Colonic mucosa (tissue), 4 donors: ENCODE measurements at places on chromosomes 1 and 21.

GRCh38 chr21:37375866-37376574, 9.4 kb downstream of the DYRK1A start:
- no peaks in the 10 kb centered on the region for H3K36me3 ChIP-seq
- no peak for DNase-seq
- H3K27me3 ChIP-seq, result no peaks in the 10 kb centered on the region
- no peak overlapping the region for H3K27ac ChIP-seq
- no peak overlapping the region for H3K4me3 ChIP-seq
- H3K4me1 ChIP-seq, result peaks cover 12% of the 10 kb centered on the region

DNA sequence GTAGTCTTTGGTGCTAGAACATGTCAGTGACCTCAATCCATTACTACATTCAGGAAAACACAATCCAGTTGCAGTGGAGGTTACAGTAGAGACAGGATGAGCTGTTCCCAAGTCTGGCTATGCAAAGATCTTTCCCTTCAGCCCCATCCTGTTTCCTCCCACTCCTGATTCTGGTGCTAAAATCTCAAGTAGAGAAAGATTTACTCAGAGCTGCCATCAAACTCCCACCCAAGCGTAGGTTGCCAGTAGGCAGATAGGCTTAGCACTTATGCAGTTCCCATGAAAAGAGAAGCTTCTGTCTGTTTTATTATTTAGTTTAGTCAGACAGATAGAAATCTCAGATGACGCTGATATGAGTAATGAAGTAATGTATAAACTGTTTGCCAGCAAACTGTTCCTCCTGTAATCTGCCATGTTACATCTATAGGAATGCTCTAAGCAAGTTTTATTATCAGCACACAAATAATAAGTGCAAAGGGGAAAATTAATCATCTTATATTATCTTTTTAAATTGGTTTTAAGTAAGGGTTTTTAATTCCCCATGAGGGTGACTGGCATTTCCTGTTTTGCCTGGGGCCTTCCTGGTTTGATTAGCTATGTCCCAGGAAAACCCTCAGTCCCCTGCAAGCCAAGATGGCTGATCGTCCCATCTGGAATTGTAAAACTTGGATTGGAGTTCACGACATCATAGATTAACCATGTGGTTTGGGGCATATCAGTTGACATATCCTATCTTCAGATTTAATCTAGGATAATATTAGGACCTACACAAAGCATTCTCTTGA, 188.3 kb upstream of the PALMD start:
- no peaks in the 10 kb centered on the region for H3K36me3 ChIP-seq
- H3K27ac ChIP-seq, result no peak overlapping the region
- H3K27me3 ChIP-seq, result no peaks in the 10 kb centered on the region
- H3K4me1 ChIP-seq, result no peaks in the 10 kb centered on the region

GRCh38 chr1:1359664-1360468, 1.5 kb upstream of the MXRA8 start:
- peak overlapping the region; percentile 75 for H3K27ac ChIP-seq
- no peaks in the 10 kb centered on the region for H3K36me3 ChIP-seq
- DNase-seq, result peak; percentile 24
- H3K4me3 ChIP-seq, result no peak overlapping the region

GRCh38 chr1:53455364-53455991, 3.7 kb upstream of the DMRTB1 start:
- no peaks in the 10 kb centered on the region for H3K4me1 ChIP-seq
- H3K36me3 ChIP-seq, result no peaks in the 10 kb centered on the region
- no peak for DNase-seq

GRCh38 chr1:71086331-71086730, 5.5 kb upstream of the ZRANB2 start:
- H3K27me3 ChIP-seq, result no peaks in the 10 kb centered on the region
- H3K27ac ChIP-seq, result no peak overlapping the region
- no peak for DNase-seq
- no peak overlapping the region for H3K4me3 ChIP-seq
- no peaks in the 10 kb centered on the region for H3K4me1 ChIP-seq

GRCh38 chr1:201528631-201529252, 10.2 kb upstream of the NAV1 start:
- H3K27me3 ChIP-seq, result no peaks in the 10 kb centered on the region
- no peaks in the 10 kb centered on the region for H3K4me1 ChIP-seq
- H3K27ac ChIP-seq, result no peak overlapping the region
- H3K4me3 ChIP-seq, result no peak overlapping the region

DNA sequence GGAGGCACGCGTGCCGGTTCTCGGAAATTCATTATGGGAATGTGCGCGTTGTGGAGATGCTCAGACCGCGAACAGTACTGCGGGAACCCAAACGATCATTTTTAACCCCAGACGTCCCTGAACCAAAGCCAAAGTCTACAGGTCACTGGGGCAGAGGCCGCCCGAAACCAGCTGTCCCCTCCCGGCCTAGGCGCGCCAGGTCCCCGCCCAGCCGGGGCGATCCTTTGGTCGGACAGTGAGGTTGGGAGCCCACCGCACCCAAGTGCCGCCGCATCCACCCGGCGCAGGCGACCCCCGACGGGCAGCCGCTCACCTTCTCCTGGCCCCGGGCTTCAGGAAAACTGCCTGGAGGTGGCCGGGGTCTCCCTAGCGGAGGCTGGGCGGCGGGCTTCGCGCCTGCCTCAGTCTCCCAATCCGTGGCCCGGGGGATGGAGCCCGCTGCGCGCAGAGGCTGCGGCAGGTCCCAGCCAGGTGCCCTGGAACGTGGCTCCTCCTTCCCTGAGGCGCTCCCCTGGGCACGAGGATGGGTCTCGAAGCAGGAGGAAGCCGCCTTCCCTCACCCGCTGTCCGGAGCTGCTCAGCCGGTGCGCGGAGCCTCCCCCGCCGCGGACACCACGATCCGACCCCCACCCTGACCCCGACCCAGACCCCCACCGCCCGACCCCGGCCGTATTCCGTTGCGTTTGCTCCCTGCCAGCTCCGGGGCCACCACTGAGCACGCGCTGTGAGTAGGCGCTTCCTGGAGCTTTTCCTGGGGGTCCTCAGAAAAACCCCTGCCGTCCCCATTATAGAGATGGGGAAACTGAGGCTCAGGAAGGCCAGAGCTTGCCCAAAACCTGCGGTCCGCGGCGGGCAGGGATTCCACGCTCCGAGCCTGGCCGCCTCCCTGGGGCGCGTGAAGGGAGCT, 8.1 kb upstream of the SLX9 start:
- no peaks in the 10 kb centered on the region for H3K36me3 ChIP-seq
- no peak for DNase-seq
- H3K4me3 ChIP-seq, result peak overlapping the region; percentile 44
- H3K4me1 ChIP-seq, result peaks cover 10% of the 10 kb centered on the region

- no peaks in the 10 kb centered on the region for H3K27me3 ChIP-seq
- H3K4me3 ChIP-seq, result peak within 1 kb of the TSS; percentile 72
- H3K27ac ChIP-seq, result peak within 1 kb of the TSS; percentile 62
- H3K4me1 ChIP-seq, result no peaks in the 10 kb centered on the region
- no peak for DNase-seq
- H3K36me3 ChIP-seq, result peaks cover 11% of the 10 kb centered on the region
Measured at GRCh38 chr1:244050835-244051444, at the start of gene ZBTB18. Gene ZBTB18, plus strand, starts transcription at chr1:244051283. Its CDS starts 149 bp downstream, at chr1:244051432.

GRCh38 chr21:25568246-25568645, 39.0 kb downstream of the MRPL39 start:
- H3K27ac ChIP-seq, result peak overlapping the region; percentile 30
- H3K4me3 ChIP-seq, result no peak overlapping the region
- no peaks in the 10 kb centered on the region for H3K36me3 ChIP-seq
- peaks cover under 1% of the 10 kb centered on the region for H3K4me1 ChIP-seq
- no peaks in the 10 kb centered on the region for H3K27me3 ChIP-seq

GRCh38 chr1:175169286-175170018, 23.1 kb downstream of the KIAA0040 start:
- DNase-seq, result no peak
- no peaks in the 10 kb centered on the region for H3K36me3 ChIP-seq
- no peaks in the 10 kb centered on the region for H3K27me3 ChIP-seq
- peaks cover 12% of the 10 kb centered on the region for H3K4me1 ChIP-seq
- no peak overlapping the region for H3K27ac ChIP-seq
- H3K4me3 ChIP-seq, result no peak overlapping the region

DNA sequence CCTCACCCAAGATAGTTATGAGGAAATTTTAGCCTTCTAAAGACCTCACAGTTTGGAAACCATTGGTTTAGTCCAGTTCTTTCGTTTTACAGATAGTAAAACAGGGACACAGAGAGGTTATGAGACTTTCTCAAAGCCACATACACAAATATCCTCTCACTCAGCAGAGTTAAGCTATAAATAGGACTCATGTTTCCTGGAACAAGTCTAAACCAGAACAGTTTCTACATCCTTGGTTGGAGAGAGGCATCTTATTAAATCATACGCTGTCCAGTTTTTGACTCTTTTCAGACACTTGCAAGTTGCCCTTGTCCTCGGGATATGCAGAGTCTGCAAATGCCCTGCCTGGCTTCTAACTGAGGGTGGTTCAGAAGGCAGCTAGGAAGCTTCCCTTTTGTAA, 462.1 kb upstream of the DEPDC1 start:
- H3K4me1 ChIP-seq, result no peaks in the 10 kb centered on the region
- no peaks in the 10 kb centered on the region for H3K36me3 ChIP-seq
- no peak for DNase-seq
- no peak overlapping the region for H3K27ac ChIP-seq

DNA sequence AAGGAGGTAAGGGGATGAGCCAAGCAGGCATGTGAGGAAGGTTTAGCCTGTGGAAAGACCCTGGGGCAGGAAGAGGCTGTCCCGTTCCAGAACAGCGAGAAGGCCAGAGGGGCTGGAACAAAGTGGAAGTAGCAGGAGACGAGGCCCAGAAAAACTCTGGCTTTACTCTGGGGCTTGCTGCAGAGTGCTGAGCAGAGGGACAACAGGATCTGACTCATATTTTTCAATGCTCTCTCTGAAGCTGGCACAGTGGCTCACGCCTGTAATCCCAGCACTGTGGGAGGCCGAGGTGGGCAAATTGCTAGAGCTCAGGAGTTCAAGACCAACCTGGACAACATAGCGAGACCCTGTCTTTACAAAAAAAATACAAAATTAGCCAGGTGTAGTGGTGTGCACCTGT, 52.4 kb upstream of the PAX7 start:
- no peaks in the 10 kb centered on the region for H3K4me1 ChIP-seq
- no peak overlapping the region for H3K4me3 ChIP-seq
- no peaks in the 10 kb centered on the region for H3K27me3 ChIP-seq
- no peak overlapping the region for H3K27ac ChIP-seq

DNA sequence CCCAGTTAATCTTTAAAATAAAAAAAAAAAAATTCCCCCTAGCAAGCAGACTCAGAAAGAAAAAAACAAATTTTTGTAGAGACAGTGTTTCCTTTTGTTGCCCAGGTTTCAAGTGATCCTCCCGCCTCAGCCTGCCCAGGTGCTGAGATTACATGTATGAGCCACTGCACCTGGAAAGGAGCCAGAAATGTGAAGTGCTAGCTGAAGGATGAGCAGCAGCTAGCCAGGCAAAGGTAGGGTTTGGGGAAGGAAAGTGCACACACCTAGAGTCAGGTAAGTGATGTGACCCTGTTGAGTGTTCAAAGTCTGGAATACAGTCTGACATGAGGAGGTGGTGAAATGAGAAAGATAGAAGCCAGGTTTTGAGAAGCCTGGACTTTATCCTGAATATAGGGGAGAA, 1.7 kb downstream of the AKR1A1 start:
- H3K36me3 ChIP-seq, result no peaks in the 10 kb centered on the region
- H3K27ac ChIP-seq, result no peak overlapping the region
- H3K4me3 ChIP-seq, result no peak overlapping the region
- H3K4me1 ChIP-seq, result no peaks in the 10 kb centered on the region

DNA sequence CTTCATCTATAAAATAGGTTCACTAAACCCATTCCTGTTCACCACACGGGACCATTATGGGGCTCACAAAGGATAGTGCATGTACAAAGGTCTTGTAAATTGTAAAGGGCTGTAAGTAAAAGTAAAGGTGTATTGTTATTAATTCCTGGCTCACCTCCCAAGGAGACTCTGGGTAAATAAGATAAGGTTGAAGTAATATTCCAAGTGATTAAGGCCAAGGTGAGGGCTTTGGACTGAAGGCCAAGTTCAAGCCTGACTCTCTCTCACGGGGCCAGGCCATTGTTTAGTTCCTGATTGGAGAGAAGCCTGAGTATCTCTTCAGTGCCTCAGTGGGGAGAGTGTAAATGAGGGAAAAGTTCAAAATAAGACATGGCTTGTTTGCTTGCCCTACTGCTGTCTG, 19.5 kb upstream of the ZFYVE9 start:
- no peak for DNase-seq
- no peaks in the 10 kb centered on the region for H3K4me1 ChIP-seq
- no peak overlapping the region for H3K27ac ChIP-seq
- H3K36me3 ChIP-seq, result no peaks in the 10 kb centered on the region
- H3K27me3 ChIP-seq, result no peaks in the 10 kb centered on the region
- H3K4me3 ChIP-seq, result no peak overlapping the region

DNA sequence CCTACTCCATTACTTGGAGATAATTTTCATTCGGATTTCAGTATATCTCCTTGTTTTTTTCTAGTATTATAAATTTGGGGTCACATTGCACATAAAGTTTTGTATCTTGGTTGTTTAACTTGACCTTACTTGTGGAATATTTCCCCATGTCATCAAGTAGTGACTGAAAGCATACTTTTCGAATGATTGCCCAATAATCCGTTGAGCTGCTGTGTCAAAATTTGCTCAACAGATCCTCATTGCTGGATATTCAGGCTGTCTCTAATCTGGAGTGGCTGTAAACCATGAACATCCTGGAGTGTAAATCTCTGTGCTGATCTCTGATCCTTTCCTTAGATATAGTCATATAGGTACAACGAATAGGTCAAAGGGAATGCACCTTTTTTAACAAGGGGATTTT, 4.9 kb downstream of the NIPAL3 start:
- no peak overlapping the region for H3K27ac ChIP-seq
- no peak for DNase-seq
- peaks cover 9% of the 10 kb centered on the region for H3K4me1 ChIP-seq
- no peak overlapping the region for H3K4me3 ChIP-seq

- H3K36me3 ChIP-seq, result no peaks in the 10 kb centered on the region
- no peak for DNase-seq
- H3K27me3 ChIP-seq, result no peaks in the 10 kb centered on the region
- no peak overlapping the region for H3K4me3 ChIP-seq
Measured at GRCh38 chr1:85550784-85551516, 29.6 kb upstream of the CCN1 start.

DNA sequence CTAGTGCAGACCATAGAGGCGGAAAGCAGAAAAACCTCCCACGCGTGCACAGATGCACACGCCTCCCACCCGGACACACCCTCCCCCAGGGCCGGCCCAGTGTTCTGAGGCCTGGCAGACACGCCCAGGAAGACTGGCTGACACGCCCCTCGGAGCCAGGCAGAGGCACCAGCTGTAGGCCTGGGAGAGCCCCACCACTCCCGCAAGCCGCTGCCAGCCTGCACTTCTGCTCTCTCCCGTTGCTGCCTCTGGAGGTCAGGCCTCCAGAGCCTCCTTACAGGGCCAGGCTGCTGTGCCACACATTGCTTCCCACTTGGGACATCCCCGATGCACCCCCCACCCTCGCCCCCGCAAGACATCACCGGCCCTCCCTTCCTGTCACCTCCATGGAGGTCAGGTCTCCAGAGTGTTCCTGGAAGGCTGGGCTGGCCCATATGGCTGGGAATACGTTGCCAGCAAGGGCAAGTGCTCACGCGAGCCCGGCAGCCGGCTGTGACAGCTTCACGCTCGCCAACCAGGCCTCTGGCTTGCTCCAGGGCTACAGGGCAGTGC, 40.4 kb downstream of the CASZ1 start:
- DNase-seq, result peak; percentile 91
- H3K36me3 ChIP-seq, result no peaks in the 10 kb centered on the region
- H3K4me1 ChIP-seq, result peaks cover 30% of the 10 kb centered on the region
